Activated CD4-positive, alpha-beta T cell treated with anti-CD3 and anti-CD28 coated beads, Interleukin-2, amount 10 ng/mL, durations not matched to agents 7 days and 5 days (primary cell): ENCODE measurements at places on chromosomes 4 and X.
A peak's percentile ranks its signal among the peaks of the same experiment; 100 is the strongest.

GRCh38 chr4:19883841-19884240 is 367.9 kb upstream of the SLIT2 start:
- no peaks in the 10 kb centered on the region for H3K4me1 ChIP-seq
- DNase-seq, result no peak
- no peak overlapping the region for H3K27ac ChIP-seq
- H3K27me3 ChIP-seq, result no peaks in the 10 kb centered on the region
- no peaks in the 10 kb centered on the region for H3K36me3 ChIP-seq

GRCh38 chr4:148044912-148045352 is 313.0 kb downstream of the ARHGAP10 start:
- DNase-seq, result peak; percentile 27
- H3K4me1 ChIP-seq, result peaks cover 25% of the 10 kb centered on the region
- H3K36me3 ChIP-seq, result peaks cover 15% of the 10 kb centered on the region
- no peaks in the 10 kb centered on the region for H3K27me3 ChIP-seq
- no peak overlapping the region for H3K4me3 ChIP-seq

- H3K36me3 ChIP-seq, result no peaks in the 10 kb centered on the region
- H3K4me1 ChIP-seq, result no peaks in the 10 kb centered on the region
- H3K27ac ChIP-seq, result no peak overlapping the region
Observed at GRCh38 chrX:460823-461640, 74.3 kb upstream of the PPP2R3B start.

DNA sequence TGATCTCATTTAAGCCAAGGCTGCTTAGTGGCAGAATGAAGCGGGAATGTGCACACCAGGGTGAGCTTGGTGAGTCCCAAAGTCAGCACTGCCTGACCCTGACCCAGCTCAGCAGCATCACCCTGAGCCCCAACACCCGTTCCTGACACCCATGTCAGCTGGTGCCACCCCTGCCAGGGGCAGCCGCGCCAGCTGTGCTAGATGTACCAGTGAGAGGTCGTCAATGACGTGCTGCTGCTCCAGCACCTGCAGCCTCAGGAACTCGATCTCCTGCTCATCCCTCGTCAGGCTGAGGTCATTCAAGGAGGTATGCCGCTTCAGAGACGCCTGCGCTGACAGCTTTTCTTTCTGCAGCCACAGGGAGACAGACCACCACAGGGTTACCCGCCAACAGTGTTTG is 61.7 kb upstream of the C4orf50 start:
- H3K27me3 ChIP-seq, result no peaks in the 10 kb centered on the region
- H3K27ac ChIP-seq, result no peak overlapping the region
- no peak for DNase-seq
- H3K36me3 ChIP-seq, result peaks cover 18% of the 10 kb centered on the region

- no peaks in the 10 kb centered on the region for H3K27me3 ChIP-seq
- H3K4me1 ChIP-seq, result no peaks in the 10 kb centered on the region
- H3K4me3 ChIP-seq, result no peak overlapping the region
Observed at GRCh38 chr4:161906836-161907589, 256.8 kb downstream of the FSTL5 start.

DNA sequence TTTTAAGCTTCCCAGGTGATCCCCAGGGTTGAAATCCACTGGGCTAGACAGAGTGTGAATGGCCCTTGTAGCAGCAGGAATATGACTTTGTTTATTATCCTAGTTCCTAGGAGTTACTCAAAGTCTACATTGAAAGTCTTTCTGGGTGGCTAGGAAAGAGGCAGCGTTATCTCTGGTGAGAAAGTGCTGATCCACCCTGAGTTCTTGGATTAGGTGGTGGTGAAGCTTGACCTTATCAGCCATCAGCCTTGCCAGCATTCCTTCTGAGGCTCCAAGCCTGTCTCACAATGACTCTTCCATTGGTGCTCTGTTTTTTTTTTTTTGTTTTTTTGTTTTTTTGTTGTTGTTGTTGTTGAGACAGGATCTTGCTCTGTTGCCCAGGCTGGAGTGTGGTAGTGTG is 83.1 kb upstream of the CLCN4 start:
- no peaks in the 10 kb centered on the region for H3K36me3 ChIP-seq
- peaks cover 9% of the 10 kb centered on the region for H3K4me1 ChIP-seq
- no peak for DNase-seq
- H3K27ac ChIP-seq, result no peak overlapping the region
- H3K4me3 ChIP-seq, result no peak overlapping the region
- no peaks in the 10 kb centered on the region for H3K27me3 ChIP-seq

GRCh38 chr4:10750714-10751113 is 66.1 kb upstream of the CLNK start:
- no peaks in the 10 kb centered on the region for H3K36me3 ChIP-seq
- H3K4me1 ChIP-seq, result no peaks in the 10 kb centered on the region
- DNase-seq, result no peak

- H3K4me1 ChIP-seq, result peaks cover 2% of the 10 kb centered on the region
- H3K27me3 ChIP-seq, result no peaks in the 10 kb centered on the region
- no peak overlapping the region for H3K27ac ChIP-seq
Observed at GRCh38 chr4:37964734-37965457, 4.7 kb downstream of the PTTG2 start.

DNA sequence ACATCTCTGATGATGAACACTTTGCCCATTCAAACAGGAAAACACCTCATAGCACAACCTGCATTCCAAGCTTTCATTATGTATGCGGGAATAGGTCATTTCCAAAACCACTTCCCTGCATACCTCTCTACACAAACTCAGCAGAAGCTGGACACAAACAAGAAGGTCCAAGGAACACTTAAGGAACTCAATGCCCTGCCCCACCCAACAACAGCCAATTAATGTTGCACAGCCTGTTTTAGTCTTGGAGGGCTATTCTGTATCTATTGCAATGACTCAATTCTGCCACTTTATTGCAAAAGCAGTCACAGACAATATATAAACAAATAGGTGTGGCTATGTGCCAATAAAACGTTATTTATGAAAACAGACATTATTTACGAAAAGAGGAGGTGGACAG is 16.7 kb downstream of the OPHN1 start:
- DNase-seq, result no peak
- no peaks in the 10 kb centered on the region for H3K36me3 ChIP-seq

DNA sequence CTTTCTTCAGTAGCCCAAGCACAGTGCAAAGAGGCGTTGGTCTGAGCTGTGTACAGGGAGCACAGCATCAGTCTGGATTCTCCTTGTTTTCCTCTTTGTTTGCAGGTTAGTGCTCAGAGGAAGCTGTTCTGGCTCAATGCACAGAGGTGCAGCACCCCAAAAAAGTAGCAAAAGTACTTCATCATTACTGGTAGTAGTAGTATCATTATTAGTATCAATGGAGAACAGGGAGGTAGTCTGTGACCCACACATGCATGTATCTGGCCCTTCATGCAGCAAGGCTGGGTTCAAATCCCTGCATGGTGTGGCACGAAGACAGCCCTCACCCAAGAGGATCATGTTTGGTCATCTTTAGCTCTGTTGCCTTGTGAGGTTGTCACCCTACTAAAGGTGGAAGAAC is 68.7 kb downstream of the CXXC4 start:
- H3K27ac ChIP-seq, result no peak overlapping the region
- no peak for DNase-seq
- H3K27me3 ChIP-seq, result no peaks in the 10 kb centered on the region
- H3K36me3 ChIP-seq, result no peaks in the 10 kb centered on the region
- no peaks in the 10 kb centered on the region for H3K4me1 ChIP-seq
- H3K4me3 ChIP-seq, result no peak overlapping the region

GRCh38 chr4:86092684-86093083 is 267.2 kb downstream of the MAPK10 start:
- no peaks in the 10 kb centered on the region for H3K27me3 ChIP-seq
- no peaks in the 10 kb centered on the region for H3K36me3 ChIP-seq
- no peak overlapping the region for H3K4me3 ChIP-seq
- H3K27ac ChIP-seq, result no peak overlapping the region
- no peaks in the 10 kb centered on the region for H3K4me1 ChIP-seq

DNA sequence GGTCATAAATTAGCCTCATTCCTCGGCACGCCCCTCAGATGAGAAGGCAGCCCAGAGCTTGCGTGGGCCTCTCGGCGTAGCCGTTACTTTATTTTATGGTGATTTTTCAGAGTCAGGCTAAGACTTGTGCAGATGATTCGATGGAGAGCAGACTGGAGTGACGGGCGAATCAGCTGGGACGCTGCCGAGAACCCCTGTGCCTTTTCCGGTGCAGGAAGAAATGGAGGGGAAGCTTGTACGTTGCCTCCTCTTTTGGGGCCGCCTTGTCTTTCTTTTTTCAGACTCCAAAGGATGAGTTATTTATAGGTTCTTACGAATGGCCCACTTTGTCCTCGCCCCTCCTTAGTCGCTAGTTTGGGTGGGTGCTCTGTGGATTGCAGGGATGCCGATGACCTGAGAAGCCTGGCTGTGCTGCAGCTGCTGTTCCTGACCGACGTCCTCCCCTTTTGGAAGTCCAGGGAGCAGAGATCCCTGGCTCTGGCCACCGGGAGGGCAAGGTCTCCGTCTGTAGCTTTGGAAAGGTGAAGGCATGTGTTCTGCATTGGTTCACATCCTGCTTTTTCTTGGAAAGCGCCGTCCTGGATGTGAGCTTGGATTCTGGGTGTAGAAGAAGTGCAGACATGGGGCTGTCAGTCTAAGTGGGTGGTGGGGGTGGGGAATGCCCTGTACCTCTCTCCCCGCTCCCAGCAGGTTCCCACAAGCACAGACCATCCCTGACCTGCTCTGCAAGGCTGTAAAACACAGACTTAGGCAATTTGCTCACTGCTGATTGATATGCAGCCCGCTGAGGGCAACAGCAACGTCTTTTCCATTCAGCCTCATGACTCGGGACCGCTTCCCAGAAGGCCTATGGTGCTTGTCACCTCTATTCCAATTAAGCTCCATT is 9.3 kb downstream of the SORCS2 start:
- no peaks in the 10 kb centered on the region for H3K4me1 ChIP-seq
- DNase-seq, result no peak
- H3K36me3 ChIP-seq, result no peaks in the 10 kb centered on the region
- H3K4me3 ChIP-seq, result no peak overlapping the region

- H3K27me3 ChIP-seq, result peaks cover 4% of the 10 kb centered on the region
- no peak for DNase-seq
- H3K36me3 ChIP-seq, result no peaks in the 10 kb centered on the region
- H3K4me3 ChIP-seq, result no peak overlapping the region
- H3K27ac ChIP-seq, result no peak overlapping the region
Observed at GRCh38 chr4:10623862-10624261, 60.7 kb downstream of the CLNK start.

DNA sequence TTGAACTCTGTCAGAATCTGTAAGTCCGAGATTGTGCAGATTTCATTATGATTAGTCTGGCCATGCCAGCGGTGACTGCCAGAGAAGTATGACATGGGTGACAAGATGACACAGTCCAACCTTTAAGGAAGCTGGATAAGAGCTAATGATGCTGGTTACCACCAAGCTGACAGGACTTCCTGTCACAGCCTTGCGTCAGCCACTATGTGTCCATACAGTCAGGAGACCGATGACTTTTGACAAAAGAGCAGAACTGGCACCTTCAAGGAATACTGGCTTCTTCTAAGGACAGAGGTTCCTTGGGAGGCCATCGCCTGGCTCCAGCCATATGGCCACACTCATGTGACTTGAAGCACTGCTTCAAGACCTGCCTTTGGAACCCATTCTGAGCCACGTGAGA is 67.2 kb upstream of the TFDP3 start:
- H3K4me3 ChIP-seq, result no peak overlapping the region
- H3K4me1 ChIP-seq, result no peaks in the 10 kb centered on the region
- H3K36me3 ChIP-seq, result no peaks in the 10 kb centered on the region
- no peaks in the 10 kb centered on the region for H3K27me3 ChIP-seq

DNA sequence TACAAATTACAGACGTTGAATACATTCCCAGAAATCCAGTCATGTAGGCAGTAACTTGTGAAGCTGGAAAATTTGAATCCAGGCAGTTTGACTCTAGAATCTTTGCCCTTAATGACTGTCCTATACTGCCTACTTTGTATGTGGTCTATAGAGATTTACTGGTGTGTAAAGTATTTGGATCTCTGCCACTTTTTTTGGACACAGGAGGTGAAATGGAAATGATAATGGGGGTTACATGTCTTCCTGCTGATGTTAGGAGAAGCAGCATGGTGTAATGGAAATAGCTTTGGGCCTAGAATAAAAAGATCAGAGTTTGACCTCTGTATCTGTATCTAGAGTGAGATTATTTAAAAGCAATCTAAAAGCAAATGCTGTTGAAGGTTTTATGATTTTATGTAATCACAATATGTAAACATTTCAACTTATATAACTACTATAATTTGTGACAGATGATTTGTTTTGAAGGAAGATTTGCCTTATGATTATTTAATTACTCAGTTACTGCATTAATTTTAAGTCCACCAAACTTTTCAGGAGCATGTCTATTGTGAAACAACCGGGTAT is 3.3 kb downstream of the COL4A5 start:
- DNase-seq, result no peak
- no peak overlapping the region for H3K4me3 ChIP-seq
- H3K27me3 ChIP-seq, result peaks cover 25% of the 10 kb centered on the region
- no peaks in the 10 kb centered on the region for H3K36me3 ChIP-seq
- no peaks in the 10 kb centered on the region for H3K4me1 ChIP-seq
- no peak overlapping the region for H3K27ac ChIP-seq

DNA sequence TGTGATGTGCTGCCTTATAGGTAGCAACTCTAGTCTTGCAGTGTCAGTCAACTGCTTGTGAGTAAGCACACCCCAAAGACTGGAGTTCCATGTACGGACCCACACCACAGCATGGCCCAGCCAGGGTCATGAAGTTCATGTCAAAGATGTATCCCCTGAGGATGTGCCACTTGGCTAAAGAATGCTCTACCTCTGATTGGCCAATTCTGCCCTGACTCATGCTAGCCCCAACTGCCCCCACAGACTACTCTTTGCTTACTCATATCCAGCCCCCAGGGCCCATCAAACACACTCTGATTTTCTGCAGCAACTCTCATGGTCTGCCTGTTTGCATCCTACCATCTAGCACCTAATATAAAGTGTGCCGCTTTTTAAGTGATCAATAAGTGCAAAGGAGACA is 62.5 kb downstream of the CHRDL1 start:
- no peaks in the 10 kb centered on the region for H3K36me3 ChIP-seq
- H3K27me3 ChIP-seq, result no peaks in the 10 kb centered on the region
- no peak for DNase-seq

- H3K4me1 ChIP-seq, result no peaks in the 10 kb centered on the region
- DNase-seq, result peak; percentile 20
- no peaks in the 10 kb centered on the region for H3K36me3 ChIP-seq
- peaks cover 3% of the 10 kb centered on the region for H3K27me3 ChIP-seq
Observed at GRCh38 chr4:41692717-41693345, 55.7 kb downstream of the PHOX2B start.

- DNase-seq, result no peak
- no peak overlapping the region for H3K27ac ChIP-seq
- no peaks in the 10 kb centered on the region for H3K4me1 ChIP-seq
- H3K27me3 ChIP-seq, result no peaks in the 10 kb centered on the region
- H3K4me3 ChIP-seq, result no peak overlapping the region
Observed at GRCh38 chr4:175330236-175330635, 412.1 kb downstream of the ADAM29 start.

- H3K4me1 ChIP-seq, result no peaks in the 10 kb centered on the region
- no peaks in the 10 kb centered on the region for H3K27me3 ChIP-seq
- no peaks in the 10 kb centered on the region for H3K36me3 ChIP-seq
Observed at GRCh38 chr4:32962100-32962499, 2241.9 kb downstream of the PCDH7 start.

- H3K4me1 ChIP-seq, result no peaks in the 10 kb centered on the region
- H3K36me3 ChIP-seq, result no peaks in the 10 kb centered on the region
- H3K4me3 ChIP-seq, result no peak overlapping the region
- H3K27ac ChIP-seq, result no peak overlapping the region
- no peaks in the 10 kb centered on the region for H3K27me3 ChIP-seq
- no peak for DNase-seq
Observed at GRCh38 chr4:159593681-159594080, 490.8 kb downstream of the RAPGEF2 start.
